WTC11 (cell line): ENCODE measurements at places on chromosomes 16 and 17. TPM values are rescaled to one million over a fixed set of nuclear protein-coding genes. Genes with fewer than 3 reads are reported as not detected.

DNA sequence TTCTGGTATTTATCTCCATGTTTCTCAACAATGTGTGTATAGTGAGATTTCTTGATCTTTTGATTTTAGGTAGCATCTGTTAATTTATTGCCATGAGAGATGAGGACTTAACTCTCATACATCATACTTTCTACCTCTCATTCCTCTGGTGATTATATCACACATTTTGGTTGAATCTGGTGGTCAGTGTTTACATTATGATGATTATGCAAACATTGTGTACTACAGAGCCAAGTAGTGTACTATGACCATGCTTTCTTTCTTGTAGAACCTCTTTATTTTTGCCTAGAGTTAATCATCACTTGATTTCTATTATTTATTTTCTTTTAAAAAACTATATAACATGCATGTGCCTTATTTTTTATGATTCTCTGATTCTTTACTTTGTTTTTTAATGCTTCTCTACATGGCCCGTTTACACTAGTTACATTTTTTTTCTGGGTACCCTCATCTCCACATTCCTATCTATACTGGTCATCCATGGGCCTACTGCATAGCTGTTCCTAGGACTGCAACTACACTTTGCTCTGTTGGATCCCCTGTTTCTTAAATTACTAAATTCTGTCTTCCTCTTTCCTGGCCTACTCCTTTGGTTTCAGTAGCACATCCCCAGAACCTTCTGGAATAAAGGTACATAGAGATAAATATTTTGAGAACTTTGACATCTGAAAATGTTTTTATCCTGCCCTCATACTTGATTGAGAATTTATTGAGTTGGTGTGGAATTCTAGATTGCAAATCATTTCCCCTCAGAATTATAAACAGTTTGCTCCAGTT is 63.0 kb upstream of the LRRC37A3 start:
- H3K36me3 ChIP-seq: no peaks in the 10 kb centered on the region
- H3K27ac ChIP-seq: no peak overlapping the region
- H3K27me3 ChIP-seq: no peaks in the 10 kb centered on the region; the same call in 1 of the 2 replicates
- no peak for DNase-seq

GRCh38 chr16:79847101-79847500 is 246.6 kb upstream of the MAF start:
- no peak for DNase-seq
- H3K27me3 ChIP-seq: no peaks in the 10 kb centered on the region; the same call in 1 of the 2 replicates
- no peak overlapping the region for H3K27ac ChIP-seq
- H3K4me3 ChIP-seq: no peak overlapping the region
- H3K4me1 ChIP-seq: no peaks in the 10 kb centered on the region

DNA sequence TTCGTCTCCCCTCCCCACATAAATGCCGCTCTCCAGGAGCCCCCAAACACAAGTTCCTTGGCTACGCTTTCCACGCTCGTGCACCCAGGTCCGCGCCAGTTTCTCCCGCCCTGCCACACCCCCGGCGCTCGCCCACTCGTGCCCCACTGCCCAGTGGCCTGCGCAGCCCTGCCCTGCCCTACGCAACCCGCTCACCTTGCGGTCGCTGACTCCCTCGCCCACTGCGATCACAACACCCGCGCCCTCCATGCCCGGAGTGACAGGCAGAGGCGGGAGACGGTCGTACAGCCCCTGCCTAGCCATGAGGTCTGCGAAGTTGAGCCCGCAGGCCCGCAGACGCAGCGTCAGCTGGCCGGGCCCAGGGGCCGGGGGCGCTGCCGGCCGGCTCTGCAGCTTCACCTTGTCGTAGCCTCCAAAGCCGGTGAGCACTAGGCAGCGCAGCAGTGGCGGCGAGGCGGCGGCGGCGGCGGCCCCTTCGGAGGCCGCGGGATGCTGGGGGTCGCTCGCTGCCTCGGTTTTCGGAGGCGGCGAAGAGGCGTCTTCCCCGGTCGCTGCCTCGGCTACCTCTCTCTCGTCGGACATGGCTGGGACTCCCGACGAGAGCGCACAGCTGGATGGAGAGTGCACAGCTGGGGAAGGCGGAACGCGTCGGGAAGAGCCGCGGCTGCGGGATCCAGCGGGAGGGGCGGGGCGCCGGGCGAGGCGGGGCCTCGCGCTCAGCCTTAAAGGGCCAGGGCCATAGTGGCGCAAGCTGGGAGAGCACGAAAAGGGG is at the start of gene VAT1:
Gene VAT1 (minus strand): TSS at position 645 of the 772 bp plus-strand sequence. CDS start 63 bp downstream, at position 582.
- H3K27me3 ChIP-seq: no peaks in the 10 kb centered on the region
- H3K36me3 ChIP-seq: peaks cover 10% of the 10 kb centered on the region
- peaks cover 29% of the 10 kb centered on the region for H3K4me1 ChIP-seq
- peak within 1 kb of the TSS; percentile 94 for H3K4me3 ChIP-seq
- peak; percentile 86 for DNase-seq

The KCTD19 gene
- total RNA-seq: 0.85 to 1.1 TPM (median 0.85 TPM) in 3 replicates

GRCh38 chr16:396605-397004 is 394 bp upstream of the NME4 start:
- H3K4me1 ChIP-seq: peaks cover 25% of the 10 kb centered on the region
- peak; percentile 59 for DNase-seq
- peaks cover 17% of the 10 kb centered on the region for H3K36me3 ChIP-seq
- peak overlapping the region; percentile 99 for H3K27ac ChIP-seq

DNA sequence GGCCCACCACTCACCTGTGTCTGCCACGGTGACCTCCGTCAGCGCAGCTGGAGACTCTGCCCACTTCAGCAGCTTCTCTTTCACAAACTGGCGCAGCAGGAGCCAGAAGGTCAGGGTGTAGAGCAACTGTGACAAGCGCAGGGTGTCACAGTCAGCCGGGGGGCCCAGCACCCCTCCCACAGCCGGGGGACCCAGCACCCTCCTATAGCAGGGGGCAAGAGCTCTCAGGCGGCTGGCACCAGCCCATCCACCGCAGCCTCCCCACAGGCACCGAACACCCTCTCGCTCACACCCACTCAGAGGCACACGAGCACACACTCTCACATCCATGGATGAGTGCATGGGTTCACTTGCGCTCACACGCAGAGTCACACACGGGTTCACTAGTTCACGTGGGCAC is 28.8 kb downstream of the CTU2 start:
- H3K27ac ChIP-seq: no peak overlapping the region
- no peaks in the 10 kb centered on the region for H3K27me3 ChIP-seq
- no peaks in the 10 kb centered on the region for H3K4me1 ChIP-seq
- no peak overlapping the region for H3K4me3 ChIP-seq
- DNase-seq: no peak
- H3K36me3 ChIP-seq: no peaks in the 10 kb centered on the region

- H3K4me3 ChIP-seq: no peak overlapping the region
- H3K27ac ChIP-seq: no peak overlapping the region
- no peak for DNase-seq
- peaks cover 4% of the 10 kb centered on the region; the same call in 1 of the 2 replicates for H3K27me3 ChIP-seq
Measured at GRCh38 chr17:33955461-33955860, 299.6 kb upstream of the CCL2 start.
